ENCODE measurements at places on chromosomes 6 and 20. TPM values are rescaled to one million over a fixed set of nuclear protein-coding genes. Genes with fewer than 3 reads are reported as not detected.

DNA sequence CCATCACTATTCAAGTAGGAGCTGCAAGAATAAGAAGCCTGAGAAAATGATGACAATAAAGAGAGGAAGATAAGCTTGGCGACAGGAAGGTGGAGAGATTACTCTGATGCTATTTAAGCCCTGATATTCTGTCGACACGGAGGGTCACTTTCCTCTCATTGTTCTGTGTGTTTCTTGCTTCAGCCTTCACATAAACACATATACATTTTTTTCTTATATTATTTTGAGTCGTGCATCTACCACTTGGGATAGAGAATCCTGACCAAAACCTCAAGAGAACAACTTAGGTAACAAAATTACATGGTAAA is 10.5 kb downstream of the PTCHD4 start:
- no peak for DNase-seq

DNA sequence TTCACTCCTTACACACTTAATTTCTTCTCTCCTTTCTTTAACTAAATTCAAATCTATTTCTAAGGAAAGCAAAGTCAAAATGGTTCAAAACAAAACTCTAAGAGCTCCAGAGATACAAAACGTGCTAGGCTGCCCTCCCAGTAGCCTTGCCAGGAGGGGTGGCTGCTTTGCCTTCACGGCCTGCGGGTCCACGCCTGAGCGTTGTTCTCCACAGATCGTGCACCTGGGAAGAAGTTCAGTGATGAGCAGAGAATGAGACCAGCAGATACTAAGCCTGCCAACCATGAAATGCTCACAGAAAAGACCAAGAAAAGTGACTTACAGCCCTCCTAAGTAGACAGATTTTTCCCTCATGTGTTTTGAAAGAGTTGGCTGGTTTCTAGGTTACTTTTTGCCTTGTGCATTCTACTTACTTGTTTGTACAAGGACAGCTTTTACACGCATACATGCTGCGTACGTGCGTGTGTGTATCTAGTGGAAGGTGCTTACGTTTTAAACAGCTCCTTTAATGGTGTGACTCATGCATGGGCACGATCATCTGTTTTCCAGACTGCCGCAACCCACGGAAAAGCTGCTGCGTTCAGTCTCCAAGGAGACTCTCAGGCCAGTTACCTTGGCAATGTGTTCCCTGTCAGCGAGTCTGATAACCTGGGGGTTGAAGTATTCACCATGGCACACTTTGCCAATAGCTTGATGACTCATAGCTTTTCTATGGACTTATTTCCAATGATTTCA is 32.4 kb upstream of the PBOV1 start:
- peak; percentile 96 for DNase-seq

GRCh38 chr6:73064266-73064665 is 161.0 kb downstream of the KHDC1L start:
- DNase-seq = no peak

Gene TOX2
- 4.4 TPM for total RNA-seq

Gene HRH3
- not detected for total RNA-seq

Gene CRISP3
- total RNA-seq = not detected

Gene CPXM1
- 0.50 TPM for total RNA-seq

DNA sequence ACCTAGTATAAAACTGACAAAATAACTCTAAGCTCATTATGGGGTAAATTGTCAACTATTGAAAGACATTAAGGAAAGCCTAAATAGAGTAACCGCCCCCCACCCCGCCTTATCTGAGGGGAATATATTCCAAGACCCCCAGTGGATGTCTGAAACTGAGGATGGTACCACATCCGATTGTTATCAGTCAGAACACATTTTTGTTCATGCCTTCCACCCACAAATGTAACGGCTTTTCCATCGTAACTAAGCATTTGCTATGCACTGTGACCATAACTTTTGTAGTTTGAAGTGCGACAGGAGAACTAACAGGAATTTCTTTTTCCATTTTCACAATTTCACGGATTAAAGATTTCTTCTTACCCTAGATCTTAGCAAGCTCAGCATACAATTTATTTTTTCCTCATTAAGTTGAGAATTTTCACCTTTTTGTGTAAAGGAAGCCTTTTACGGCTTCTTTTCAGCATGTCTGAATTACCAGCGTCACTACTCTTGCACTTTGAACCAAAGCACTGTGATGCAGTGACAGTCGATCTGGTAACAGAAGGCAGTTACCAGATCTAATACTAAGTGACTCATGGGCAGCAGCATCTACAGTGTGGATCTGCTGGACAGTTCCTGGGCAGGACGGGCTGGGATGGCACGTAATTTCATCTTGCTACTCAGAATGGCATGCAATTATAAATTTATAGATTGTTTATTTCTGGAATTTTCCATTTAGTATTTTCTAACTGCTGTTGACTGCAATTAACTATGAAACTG is 11.8 kb downstream of the CFAP61 start:
- no peak for DNase-seq

DNA sequence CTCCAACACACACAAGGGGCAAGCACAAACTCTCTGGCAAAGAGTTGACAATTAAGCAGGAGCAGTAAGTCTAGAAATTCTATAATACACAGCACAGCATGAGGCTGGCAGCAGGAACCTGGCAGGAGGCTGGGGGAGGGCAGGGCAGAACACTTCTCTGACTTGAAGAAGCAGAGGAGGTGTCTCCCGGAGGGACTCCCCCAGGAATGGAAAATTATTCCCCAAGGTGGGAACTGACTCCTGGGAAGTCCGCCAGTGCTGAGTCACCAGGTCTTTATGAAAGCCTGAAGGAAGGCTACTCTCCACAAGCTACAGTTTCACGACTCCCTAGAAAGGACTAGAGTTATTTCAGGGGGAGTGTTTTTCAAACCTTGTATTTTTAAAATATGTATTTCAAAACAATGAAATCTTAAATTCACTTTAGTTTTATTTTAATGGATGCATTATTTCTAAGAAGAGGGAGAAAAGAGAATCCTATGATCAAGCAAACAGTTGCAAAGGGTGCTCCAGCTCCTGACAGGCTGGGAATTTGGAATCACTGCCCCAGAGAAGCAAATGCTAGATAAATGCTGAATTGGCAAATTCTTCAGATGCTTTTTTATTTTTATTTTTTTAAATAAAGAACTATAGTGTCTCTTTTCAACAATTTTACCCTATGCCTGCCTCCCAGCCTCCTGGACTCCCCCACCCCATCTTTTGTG is 192.8 kb downstream of the LY86 start:
- DNase-seq = peak; percentile 79

GRCh38 chr6:169109411-169110220 is 144.0 kb downstream of the THBS2 start:
- DNase-seq = no peak

DNA sequence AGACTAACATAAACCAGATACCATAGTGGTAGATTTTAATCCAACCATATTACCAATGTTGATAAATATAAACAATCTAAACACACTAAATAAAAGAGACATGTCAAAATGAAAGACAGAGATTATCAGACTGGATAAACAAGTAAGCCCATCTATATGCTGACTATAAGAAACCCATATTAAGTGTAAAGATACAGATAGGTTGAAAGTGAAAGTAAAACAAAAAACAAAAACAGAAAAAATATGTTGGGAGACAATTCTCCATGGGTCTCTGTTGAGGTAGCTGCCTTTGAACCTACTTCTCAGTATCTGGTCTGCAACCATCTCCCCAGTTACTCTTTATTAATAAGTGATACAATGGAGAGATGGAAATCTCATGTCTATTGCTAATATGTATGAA is 21.2 kb downstream of the REV3L start:
- no peak for DNase-seq

DNA sequence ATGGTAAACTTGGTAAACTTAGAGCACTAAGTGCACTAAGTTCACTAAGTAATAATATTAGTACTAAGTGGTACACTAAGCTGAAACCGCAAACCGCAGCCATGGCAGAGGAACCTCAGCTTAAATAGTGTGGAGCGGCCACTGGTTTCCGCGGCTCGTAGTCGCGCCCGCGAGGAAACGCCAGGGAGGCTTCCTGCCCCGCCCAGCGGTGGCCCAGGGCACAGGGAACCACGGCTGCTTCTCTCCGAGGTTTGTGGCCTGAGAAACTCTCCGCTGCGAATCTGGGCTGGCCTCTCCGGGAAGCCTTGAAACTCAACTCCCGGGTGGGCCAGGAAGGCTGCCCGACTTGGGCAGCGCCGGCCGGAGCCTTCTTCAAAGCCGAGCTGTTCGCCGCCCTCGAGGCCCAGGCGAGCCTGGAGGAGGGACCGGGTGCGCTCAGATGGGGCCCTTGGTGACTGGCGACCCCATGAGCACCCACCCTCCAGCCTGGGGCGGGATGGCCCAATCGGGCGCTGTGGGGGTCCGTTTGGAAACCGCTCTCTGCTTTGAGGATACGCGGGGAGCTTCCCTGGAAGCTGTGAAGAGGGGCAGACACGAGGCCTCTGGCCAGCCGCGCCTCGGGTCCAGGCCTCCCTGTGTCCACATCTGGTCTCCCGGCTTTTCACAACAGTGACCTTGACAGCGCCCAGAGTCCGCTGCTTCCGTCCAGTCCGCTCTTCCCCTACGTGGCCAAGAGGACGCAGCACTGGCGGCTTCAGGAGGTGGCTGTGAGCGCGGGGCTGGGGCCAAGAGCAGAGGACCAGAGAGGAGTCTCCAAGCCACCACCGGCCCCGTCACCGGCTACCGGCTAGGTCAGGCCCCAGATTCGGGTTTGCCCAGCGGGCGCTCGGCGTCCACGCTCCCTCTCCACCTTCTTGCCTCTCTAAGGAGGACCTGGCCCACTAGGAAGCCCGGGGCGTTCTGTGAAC is 25.4 kb upstream of the HLA-E start:
- DNase-seq = peak; percentile 54

DNA sequence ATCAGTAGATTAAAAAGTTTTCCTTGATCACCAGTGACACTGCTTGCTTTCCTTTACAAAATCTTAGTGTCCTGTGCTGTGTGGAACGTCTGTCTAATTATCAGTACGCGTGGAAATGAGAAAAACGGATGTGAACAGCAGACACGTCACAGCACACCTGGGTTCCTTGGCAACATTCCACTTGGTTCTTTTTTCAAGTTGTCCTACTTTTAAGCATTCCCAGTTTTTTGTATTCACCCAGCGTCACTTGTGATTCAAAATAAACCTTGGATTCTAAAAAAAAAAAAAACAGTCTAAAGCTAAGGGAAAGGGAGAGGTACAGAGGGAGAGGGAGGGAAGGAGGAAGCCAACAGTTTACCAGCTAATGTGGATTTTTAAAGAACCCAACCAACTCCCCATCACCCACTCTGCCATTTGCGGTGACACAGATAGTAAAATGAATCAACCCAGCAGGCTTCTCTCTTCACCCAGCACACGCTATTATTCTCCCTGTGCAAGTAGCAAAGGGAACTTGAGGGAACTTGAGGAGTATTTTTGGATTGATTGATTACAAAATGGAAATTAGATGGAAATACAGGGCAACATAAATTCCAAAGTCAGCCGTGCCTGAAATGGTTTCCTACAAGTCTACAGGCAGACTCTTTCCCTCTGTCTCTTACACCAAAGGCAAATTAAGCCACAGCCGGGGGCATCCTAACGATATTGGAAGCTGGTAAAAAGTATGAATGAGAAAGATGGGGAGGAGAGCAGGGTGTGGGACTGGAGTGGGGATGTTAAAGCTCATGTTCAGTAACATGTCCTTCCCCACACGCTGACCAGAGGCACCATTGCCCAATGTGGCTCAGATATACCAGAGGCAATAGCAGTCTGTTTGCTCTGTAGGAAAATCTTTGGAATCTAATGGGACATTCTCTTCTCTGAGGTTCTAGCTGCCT is 129.8 kb downstream of the SASH1 start:
- peak; percentile 58 for DNase-seq

GRCh38 chr6:29723262-29723665 is at the start of gene HLA-F:
Gene HLA-F, plus strand, starts transcription at chr6:29723434. Its CDS starts 30 bp downstream, at chr6:29723464.
- DNase-seq = peak; percentile 59

DNA sequence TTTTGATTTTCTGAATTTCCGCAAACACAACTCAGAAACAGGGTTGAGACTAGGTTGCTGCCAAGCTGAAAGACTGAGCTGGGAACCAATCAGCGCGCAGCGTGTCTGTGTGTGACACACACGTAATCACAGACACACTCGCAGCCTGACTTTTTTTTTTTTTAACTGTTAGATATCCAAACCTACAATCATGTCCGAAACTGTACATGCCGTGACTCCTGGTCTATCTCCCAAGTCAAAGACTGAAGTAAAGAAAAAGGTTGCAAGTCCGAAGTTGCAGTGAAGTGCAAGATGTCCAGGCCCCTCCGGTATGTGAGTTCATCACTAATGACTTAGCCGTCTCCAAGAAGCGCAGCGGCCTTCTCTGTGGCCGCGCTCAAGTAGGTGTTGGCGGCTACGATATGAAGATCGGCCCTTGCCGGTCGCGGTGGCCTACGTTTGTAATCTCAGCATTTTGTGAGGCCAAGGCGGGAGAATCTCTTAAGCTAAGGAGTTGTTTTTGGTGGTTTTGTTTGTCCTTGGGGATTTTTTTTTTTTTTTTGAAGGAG is 108.2 kb downstream of the HFE start:
- peak; percentile 96 for DNase-seq

DNA sequence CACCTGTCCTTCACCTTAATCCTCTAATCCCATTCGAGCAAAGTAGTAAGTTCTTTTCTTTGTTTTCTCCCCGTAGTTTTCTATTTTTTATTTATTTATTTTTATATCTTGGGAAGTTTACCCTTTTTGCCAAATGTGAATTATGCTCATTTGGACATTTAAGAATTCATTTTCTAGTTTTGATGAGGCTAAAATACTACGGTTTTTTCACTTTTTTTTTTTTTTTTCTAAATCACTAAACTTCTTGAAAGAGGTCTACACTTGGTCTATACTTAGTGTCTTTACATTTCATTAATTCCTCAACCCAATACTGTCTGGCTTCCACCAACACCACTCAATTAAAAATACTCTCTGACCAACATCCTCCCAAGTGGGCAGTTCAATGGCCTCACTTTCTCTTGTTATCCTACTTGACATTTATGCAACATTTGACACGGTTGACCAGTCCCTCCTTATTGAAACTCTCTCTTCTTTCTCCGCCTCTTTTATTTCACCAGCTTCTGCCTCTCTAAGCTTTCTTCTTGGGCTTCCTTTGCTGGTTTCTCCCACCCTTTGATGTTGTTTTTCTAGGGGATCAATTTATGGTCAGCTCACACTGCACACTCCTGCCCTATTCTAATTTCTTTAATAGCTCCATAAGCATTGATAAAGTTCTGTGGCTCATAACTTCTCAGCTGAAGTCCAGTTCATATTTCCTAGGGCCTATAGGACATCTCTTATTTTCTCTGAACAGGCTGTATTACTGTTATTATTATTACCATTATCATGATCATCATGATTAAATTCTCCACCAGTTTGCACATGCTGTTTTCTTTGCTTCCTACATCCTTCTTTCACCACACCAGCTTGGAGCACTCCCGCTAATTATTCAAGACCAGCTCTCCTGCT is 72.6 kb upstream of the CITED2 start:
- no peak for DNase-seq

- DNase-seq = peak; percentile 51
These were observed 66.2 kb downstream of the ARMC2 start for GRCh38 chr6:108914235-108915022.

DNA sequence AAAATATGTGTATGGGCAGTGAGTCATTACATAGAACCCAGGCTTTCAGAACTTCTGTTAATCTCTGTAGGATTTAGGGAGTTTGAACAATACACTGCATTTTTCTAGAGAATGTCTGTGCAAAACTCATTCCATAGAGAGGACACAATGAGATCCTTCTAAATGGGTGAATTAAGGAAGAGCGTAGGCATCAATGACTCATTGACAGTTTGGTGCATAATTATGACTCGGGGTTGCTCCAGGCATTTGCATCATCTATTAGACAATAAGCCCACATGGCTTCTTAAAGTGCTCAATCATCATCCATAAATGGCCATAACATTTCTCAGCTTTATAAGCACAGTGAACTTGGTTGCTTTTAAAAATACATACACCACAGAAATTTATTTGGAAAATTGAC is 625.5 kb downstream of the CDH26 start:
- DNase-seq = peak; percentile 2
